ENCODE measurements at places on chromosomes 13 and 19. TPM values are rescaled to one million over a fixed set of nuclear protein-coding genes. Genes with fewer than 3 reads are reported as not detected.

SLC7A9 gene
- not detected for total RNA-seq

THSD8 gene
- not detected for total RNA-seq

NBEA gene
- 0.35 TPM for total RNA-seq

ZNF14 gene
- 2.2 TPM for total RNA-seq

NKPD1 gene
- total RNA-seq, result 2.3 TPM

DACH1 gene
- not detected for total RNA-seq

DNASE2 gene
- 32.3 TPM for total RNA-seq

SMIM44 gene
- total RNA-seq, result not detected

Data from airway epithelial cell (primary cell).